ENCODE measurements at places on chromosomes 5 and 9.

GRCh38 chr5:113378081-113378480 lies 56.7 kb downstream of the TSSK1B start:
- no peak for DNase-seq

DNA sequence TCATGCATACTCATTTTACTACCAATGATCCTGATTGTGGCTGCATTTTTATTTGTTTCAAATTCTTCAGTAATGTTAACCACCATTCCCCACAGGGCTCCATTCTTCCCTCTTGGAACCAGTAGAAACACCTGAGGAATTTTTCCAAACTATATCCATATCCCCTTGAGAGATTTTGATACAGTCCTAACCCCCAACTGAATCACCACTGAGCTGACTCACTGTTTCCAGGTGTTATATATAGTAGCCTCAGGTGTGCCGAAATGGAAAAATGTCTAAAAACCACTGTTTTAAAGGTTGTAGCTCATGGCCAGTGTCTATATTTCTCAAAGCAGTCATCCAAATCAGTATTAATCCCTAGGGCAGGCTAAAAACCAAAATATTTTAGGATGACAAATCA lies 85.2 kb downstream of the MRPS27 start:
- DNase-seq: no peak

DNA sequence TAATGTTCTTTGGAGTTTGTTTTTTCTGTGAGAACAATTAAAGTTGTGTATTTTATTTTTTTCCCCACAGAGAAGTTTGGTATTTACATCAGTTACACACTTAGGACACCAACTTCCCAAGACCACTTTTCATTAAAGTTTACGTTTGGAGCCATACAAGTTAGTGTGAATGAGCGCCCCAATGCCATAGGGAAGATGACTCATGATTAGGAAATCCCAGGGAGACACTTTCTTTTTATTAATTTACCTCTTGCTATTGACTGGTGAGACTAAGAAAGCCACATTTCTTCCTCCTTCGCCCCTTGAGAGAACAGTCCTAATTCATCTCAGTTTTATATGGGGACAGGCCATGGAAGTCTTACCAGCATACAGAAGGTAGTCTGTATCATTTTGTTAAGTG lies 57.1 kb downstream of the EDIL3 start:
- no peak for DNase-seq

- no peak for DNase-seq
Observed at GRCh38 chr5:175823731-175824525, 47.5 kb upstream of the CPLX2 start.

GRCh38 chr5:105581988-105582690 lies 2019.5 kb upstream of the NUDT12 start:
- no peak for DNase-seq

DNA sequence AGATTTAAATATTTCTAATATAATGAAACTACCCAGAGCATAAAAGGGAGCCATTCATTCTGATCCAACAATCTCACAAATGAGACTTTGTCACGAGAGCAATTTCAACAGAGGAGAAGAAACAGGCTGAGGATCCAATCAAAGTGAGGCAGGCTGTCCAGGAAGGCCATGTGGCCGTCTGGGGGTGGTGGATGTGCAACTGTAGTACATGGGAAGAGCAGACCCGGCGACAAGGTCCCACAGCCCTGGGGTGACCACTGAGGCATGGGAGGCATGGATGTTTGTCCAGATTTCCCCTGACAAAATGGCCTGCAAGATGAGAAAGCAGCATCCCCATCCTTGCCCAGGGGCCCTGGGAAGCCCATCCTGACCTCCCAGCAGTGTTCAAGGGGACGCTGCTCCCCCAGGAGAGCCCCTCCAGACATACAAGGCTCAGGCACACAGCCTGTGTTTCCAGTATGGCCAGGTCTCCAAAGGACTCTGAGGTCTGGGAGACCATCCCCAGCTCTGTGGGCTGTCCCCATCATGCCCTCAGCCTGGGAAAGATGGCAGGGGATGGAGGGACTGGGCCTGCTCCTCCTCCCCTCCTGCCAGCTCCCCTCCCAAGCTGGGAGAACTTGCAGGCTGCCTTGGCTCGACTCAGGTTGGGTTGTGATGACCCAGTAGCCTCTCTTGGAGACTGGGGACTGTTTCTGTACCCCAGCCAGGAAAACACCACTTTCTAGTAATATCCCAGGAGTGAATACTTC lies 27.5 kb upstream of the FCN2 start:
- no peak for DNase-seq

- no peak for DNase-seq
Observed at GRCh38 chr5:163260961-163261360, 176.4 kb upstream of the CCNG1 start.

GRCh38 chr5:74850789-74851425 lies 15.3 kb downstream of the FAM169A start:
- no peak for DNase-seq

GRCh38 chr5:146516151-146516475 lies at the start of gene GPR151:
Gene GPR151 (minus strand): TSS chr5:146516190. CDS start chr5:146516113, 77 bp downstream.
- no peak for DNase-seq

DNA sequence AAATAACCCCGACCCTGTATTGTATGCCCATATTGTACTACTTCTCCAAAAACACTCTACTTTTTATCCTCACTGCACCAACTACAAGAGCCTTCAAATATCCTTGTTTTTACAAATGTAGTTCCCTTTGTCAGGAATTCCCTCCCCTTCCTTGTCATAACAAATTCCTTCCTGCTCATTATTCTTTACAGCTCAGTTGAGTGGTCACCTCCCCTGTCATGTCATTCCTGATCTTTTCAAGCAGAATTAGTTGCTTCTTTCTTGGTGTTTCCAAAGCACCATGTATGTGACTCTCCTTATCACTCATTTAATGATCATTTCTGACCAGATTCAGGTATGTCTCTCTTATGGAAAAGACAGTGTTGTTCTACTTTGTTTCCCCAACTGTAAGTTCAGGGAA lies 194.2 kb upstream of the SMC2 start:
- DNase-seq: no peak

- DNase-seq: no peak
Observed at GRCh38 chr5:148385094-148385493, 1.3 kb downstream of the FBXO38 start.

GRCh38 chr9:26973989-26974388 lies 17.8 kb downstream of the IFT74 start:
- no peak for DNase-seq

- DNase-seq: peak; percentile 22
Observed at GRCh38 chr5:99191206-99191745, 262.5 kb upstream of the CHD1 start.

GRCh38 chr9:115369322-115369957 lies 251.5 kb upstream of the TNC start:
- DNase-seq: peak; percentile 89

Data from H4 (cell line).